Testis (tissue), 5 donors: ENCODE measurements at places on chromosomes 4 and X.

- no peak for DNase-seq
These were observed 19.2 kb downstream of the DIAPH2 start for GRCh38 chrX:96703816-96704215.

DNA sequence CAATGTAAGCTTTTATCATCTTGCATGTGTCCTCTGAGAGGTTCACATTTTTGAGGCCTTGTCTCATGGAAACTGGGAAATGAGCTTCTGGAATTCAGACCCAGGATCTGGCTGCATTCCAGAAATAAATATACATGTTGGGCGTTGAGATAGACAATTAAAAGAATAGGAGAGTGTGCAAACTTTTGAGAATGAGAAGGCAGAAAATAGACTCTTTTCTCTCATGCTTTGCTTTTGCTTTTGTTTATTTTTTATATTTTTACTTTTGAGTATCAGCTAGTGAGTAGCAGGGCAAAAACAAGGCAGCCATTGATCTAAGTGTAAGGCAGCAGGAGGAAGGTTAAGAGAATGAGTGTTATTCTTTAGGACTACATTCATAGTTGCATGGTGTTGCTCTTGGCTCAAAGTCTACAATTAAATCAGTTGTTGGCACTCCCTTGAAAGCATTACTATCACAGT, 12.4 kb downstream of the SHROOM3 start:
- DNase-seq: no peak

DNA sequence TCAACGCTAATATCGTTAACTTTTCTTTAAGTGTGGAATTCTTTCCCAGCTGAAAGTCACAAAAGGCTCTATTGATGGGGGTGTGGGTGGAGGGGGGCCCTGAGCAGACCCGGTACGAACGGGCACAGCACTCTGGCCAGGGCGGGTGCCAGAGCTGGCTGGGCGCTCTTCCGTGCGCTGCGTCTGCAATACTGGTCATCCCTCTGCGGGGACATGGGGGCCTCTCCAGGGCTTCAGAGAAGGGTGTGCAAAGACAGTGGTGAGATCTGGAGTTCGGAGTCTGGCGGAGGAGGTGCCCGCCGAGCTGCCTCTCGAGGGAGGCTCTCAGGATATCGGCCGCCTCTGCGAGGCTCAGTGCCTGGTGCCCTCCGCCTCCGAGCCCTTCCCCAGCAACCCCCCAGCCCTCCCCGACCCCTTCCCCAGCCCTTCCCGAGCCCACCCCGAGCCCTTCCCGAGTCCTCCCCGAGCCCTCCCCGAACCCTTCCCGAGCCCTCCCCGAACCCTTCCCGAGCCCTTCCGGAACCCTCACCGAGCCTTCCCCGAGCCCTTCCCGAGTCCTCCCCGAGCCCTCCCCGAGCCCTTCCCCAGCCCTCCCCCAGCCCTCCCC, 34.3 kb downstream of the FGFRL1 start:
- DNase-seq: no peak

- no peak for DNase-seq
These were observed 703.0 kb downstream of the ARAP2 start for GRCh38 chr4:35541146-35541887.

DNA sequence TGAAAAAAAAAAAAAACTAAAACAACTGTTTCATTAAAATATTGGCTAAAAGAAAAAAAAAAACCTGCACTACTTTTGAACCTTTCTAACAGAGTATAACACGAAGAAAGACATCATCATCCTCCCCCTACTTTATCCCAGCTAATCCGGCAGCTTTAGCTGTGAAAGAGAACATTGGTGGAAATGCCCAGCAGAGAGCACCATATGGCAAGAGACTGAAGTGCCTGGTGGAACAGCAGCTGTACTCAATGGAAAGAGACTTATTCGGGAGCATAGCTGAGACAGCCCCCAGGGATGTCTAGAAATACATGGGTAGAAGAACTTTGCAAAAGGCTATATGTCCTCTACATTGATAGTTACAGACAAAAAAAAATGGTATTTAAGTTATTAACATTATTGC, 30.3 kb downstream of the STPG2 start:
- no peak for DNase-seq

DNA sequence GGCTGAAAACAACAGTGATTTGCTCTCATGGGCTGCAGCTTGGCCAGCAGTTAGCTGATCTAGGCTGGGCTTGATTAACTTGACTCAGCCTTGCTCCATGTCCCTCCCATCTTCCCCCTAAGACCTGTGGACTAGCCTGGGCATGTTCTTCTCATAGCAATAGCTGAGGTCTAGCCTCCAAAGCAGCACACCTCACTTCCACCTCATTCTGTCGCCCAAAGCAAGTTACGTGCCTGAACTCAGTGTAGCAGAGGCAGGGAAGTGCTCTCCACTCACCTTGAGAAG, 62.2 kb downstream of the EVC start:
- no peak for DNase-seq

DNA sequence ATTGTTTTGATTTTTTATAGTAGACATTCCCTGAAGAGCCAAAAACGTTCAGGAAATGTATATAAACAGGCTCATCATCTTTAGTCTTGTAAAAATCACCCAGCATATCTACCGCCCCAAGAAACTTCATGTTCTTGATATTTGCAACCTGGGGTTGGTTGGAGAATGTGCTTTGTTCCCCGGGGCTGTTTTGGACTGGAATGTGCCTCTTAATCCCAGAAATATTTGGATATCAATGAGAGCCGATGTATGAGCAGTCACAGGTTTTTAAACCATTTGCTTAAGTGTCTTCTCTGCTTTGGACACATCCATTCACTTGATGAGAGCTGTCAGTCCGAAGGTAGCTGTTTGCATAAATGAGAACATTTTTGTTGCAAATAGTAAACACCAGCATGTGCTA, 449.7 kb downstream of the PCDH7 start:
- no peak for DNase-seq

GRCh38 chrX:9856588-9856987, 70.4 kb downstream of the SHROOM2 start:
- DNase-seq: no peak

GRCh38 chr4:125123570-125124109, 191.1 kb upstream of the FAT4 start:
- no peak for DNase-seq

DNA sequence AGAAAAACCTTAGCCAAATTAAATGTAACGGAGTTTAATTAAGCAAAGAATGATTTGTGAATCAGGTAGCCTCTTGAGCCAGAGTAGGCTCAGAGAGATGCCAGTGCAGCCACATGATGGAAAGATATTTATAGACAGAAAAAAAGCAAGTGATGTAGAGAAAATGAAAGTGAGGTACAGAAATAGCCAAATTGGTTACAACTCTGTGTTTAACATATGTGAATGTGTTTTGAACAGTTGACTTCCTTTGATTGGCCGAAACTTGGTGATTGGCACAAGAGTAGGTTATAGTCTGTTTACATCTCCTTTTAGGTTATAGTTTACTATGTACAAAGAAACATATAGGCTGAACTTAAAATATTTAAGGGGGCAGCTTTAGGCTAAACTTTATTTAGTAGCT, 459.9 kb upstream of the BOD1L1 start:
- no peak for DNase-seq

- DNase-seq: no peak
These were observed 48.4 kb downstream of the RTL5 start for GRCh38 chrX:72083291-72083690.

GRCh38 chr4:156018383-156018782, 64.7 kb upstream of the CTSO start:
- DNase-seq: no peak

GRCh38 chrX:110268886-110269285, 49.0 kb downstream of the AMMECR1 start:
- no peak for DNase-seq

DNA sequence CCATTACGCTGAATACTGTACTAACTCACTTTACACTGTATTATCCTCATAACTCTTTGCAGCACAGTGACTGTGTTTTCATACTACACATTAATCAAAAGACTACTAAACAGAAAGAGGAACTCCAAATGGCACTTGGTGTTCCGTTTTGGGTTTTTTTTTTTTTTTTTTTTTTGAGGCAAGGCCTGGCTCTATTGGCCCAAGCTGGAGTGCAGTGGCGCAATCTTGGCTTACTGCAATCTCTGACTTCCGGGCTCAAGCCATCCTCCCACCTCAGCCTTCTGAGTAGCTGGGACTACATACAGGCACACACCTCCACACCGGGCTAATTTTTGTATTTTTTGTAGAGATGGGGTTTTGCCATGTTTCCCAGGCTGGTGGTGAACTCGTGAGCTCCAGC, 10.7 kb downstream of the KLHL8 start:
- DNase-seq: peak; percentile 26

DNA sequence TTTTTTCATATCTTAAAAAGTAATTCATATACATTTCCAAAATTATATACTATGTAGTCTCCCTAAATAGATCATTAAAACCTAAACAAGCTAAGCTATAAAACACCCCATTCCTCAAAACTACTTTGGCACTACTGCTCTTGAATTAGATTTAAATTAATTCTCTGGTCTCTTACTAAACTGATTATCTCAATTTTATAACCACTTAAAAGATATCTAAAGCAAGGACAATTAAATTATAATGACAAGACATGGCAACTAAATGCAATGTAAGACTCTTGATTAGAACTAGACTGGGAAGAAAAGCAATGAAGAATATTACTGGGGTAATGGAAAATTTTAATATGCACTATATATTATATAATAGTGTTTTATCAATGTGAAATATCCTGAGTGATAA, 27.9 kb downstream of the TMEM184C start:
- no peak for DNase-seq

DNA sequence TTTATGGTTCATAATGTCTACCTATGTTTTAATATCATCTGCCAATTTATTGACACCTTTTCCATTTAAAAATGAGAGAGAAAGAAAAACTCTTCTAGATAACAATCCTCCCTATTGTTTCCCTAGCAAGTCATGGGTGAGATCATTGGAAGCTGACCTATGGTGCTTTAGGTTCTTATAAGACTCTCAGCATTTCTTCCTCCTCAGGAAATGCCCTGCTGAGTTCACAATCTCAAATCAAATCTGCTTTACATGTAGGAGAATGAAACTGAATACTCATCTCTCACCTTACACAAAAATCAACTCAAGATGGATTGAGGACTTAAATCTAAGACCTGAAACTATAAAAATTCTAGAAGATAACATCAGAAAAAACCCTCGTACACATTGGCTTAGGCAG, 267.4 kb downstream of the RAPGEF2 start:
- no peak for DNase-seq

GRCh38 chr4:124890522-124890921, 178.0 kb upstream of the ANKRD50 start:
- DNase-seq: no peak

- no peak for DNase-seq
These were observed 82.9 kb downstream of the CAMK2D start for GRCh38 chr4:113678641-113679040.

GRCh38 chrX:618761-619450, 11.7 kb upstream of the SHOX start:
- no peak for DNase-seq

DNA sequence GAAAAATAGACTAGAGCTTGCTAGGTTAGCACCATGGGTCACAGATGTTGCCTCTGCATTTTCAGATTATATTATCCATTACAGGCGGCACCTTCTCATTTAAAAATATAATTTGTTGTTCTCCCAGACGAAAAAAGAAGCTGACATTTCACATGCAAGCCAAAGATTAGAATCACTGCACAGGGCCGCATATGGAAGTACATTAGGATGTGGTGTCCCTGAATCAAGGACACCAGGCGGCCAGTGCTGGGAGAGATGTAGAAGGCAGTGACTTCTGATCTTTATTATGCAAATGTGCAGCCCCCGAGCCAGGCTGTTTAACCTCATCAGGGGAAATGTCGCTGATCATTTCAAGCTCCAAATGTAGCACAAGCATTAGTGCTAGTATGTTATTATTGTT, 22.8 kb downstream of the REELD1 start:
- DNase-seq: no peak

DNA sequence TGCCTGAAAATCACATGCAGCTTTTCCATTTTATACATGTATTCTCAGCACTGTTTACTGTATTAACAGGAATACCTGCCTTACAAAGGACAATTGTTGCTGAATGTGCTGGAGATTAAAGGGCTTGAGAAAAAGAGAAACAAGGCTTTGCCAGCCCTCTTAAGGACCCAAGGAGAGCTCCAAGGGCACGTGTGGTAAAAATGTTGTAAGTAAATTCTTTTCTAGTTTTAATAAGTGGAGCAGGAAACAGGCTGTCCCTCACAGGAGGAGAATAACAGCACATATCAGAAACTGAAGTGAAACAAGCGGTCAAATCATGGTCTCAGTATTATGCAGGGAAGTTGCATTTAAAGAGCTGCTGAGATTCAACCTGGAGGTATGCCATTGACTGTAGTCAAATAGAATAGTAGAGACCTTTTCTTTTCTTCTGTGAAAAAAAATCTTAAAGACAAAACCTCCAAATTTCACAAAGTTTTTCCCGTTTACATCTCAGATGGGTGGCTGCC, 18.5 kb downstream of the IGFBP7 start:
- no peak for DNase-seq

DNA sequence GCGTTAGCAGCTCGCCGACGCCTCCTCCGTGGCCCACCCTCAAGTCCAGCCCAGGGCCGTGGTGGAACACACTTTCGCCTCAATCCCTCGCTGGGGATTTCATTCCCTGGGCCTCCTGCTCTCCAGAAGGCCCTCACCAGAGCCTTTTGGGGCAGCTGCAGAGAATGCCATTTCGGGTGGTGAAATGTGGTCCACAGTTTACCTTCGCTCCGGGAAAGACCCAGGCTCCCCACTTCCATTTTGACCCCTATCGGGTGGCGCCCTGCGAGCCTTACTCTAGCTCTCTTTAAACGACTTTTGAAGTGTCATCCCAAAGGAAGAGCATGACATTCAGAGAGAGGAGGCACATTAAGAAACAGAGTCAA, 496 bp downstream of the SH2D1A start:
- no peak for DNase-seq

DNA sequence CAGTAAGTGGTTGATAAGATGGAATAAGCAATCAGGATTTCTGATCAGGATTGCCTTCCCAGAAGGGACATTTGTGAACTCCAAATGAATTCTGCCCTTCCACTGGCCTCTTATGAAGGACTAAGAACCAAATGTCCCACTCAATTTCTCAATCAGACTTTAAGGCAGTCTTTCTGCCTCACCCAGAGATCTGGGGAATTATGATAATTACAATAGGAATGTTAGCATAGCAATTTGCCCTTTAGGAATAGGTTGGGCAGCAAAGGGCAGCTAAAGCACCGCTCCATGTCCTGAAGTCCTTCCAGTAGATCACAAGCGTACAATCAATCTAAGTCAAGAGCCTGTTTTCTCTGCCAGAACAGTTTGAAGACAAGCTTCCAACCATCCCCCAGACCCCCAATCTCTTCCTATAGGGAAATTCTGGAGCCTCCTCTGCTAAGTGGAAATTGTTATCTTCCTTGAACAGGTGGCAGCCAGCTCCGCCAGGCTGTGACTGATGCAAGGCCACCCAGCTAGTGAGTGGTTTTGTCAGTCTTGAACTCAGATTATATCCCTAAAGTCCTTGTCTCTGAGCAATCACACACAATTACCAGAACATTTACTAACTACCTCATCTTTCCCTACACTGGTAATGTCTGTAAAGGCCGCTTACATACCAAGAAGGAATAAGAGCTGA, 18.6 kb downstream of the NKX3-2 start:
- DNase-seq: no peak
